ENCODE measurements at places on chromosomes 11 and 22.

DNA sequence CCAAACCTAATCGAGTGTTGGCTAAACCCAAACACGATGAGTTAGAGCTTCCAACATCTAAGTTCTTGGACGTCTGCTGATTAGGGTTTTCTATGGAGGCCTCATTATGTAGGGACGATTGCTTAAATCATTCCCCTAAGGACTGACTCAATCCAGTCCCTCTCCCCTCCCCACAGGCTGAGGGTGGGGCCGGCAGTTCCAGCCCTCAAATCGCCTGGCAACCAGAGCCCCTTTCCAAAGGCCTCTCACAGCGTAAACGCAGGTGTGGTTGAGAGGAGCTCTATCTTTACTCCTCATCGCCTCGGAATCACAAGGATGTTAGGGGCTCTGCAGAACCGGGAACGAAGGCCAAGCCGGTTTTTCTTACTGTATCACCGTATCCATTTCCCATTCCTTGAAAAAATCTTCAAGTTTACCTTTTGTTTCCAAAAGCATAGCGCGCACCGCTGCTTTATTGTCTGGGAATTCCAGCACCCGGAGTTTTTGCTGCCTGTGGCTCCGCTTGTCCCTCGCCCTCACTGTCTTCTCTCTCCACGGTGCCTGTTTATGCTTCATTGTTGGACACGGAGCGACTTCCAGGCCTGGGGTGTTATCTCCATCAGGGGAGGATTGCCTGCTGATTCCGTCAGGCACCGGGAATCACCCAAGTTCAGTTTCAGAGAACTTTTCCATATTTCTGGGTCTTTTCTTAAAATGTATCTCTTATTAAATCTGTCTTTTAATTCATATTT, 13.8 kb upstream of the IFITM3 start:
- DNase-seq, result no peak

GRCh38 chr11:32034149-32034548, 56.7 kb upstream of the RCN1 start:
- DNase-seq, result no peak

GRCh38 chr11:100949443-100949842, 180.2 kb downstream of the PGR start:
- DNase-seq, result no peak

DNA sequence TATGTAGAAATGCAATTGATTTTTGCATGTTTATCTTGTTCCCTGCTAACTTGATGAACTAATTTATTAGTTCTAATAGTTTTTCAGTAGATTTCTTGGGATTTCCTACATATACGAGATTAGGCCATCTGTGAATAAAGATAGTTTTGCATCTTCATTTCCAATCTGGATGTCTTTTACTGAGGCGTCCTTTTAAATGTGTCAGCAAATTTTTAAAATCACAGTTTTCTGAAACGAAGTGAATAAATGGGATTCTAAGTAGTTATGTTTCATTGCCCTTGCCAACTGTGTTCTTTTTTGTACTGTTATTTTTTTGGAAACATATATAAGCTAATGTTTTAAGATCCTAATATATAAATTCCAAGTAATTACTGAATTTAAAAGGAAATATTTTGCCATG, 50.0 kb downstream of the CYP2R1 start:
- no peak for DNase-seq

DNA sequence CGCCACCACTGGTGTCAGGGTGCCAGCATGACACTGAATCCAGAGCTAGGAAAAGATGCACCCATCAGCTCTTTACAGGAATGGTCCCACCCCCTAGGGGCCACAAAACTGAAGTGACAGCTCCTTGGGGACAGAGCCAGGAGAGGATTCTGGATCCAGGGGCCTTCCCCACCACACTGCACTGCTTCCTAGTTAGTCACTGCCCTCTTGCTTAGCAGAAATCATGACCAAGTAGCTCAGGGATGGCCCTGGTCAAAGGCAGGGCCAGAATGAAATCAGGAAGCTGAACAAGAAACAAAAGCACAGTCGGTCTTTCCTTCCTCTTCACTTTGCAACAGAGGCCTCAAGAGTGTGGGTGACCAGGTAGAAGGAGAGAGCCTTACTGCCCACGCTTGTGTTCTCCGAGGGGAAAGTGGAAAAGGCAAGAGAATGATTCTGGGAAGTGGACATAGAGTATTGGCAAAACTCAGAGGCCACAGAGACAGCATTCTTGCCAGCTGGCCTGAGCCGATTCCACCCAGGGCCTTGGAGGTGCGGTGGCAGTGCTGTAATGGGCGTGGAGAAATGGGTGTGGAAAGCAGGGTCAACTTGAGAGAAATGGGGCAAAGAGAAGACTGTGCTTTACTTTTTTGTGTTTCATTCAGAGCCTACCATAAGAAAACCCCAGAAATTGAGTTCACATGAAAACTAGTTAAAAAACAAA, 39.8 kb downstream of the KCNJ1 start:
- no peak for DNase-seq

GRCh38 chr11:8363921-8364320, 100.2 kb upstream of the LMO1 start:
- no peak for DNase-seq

GRCh38 chr11:87866951-87867350, 308.3 kb downstream of the RAB38 start:
- no peak for DNase-seq

DNA sequence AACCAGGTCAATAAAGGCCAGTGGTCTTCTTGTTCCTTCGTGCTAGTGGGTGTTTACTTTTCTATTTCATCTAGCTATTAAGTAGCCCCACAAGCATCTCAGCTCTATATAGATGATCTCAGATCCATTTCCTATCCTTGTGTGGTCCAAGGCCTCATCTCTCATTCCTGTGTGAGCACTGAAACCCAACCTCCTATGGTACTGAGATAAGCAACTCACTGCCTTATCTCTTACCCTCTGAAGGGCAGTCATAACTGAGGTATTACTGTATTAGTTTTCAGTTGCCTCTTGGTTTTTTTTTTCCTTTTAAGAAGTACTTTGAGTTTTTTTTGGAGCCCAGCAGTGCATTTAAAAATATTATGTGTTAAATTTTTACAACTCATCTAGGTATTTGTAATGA, 28.3 kb downstream of the ACER3 start:
- DNase-seq, result no peak

GRCh38 chr11:73579641-73580434, 18.1 kb downstream of the FAM168A start:
- no peak for DNase-seq

GRCh38 chr11:133573081-133573480, 40.8 kb upstream of the OPCML start:
- DNase-seq, result no peak

GRCh38 chr11:794766-795633, 3.1 kb downstream of the SLC25A22 start:
- no peak for DNase-seq

DNA sequence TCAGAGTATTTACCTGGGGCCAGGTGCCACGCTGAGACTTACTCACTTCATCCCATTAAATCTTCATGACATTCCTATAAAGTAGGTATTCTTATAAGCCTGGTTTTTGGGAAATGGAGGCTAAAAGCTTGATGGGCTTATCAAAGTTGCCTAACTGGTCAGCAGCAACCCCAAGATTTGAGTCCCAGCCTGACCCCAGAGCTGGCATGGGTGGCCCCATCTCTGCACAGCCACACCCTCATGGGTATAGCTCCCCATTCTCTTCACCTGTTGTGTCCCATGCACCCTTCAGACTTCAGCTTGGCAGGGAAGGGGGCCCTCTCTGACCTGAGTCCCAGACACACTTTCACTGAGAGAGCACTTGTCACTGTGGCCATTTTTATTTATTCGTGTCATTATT, 37.4 kb upstream of the TP53I11 start:
- no peak for DNase-seq

GRCh38 chr11:64235437-64236161, 1.2 kb downstream of the VEGFB start:
- DNase-seq, result no peak

DNA sequence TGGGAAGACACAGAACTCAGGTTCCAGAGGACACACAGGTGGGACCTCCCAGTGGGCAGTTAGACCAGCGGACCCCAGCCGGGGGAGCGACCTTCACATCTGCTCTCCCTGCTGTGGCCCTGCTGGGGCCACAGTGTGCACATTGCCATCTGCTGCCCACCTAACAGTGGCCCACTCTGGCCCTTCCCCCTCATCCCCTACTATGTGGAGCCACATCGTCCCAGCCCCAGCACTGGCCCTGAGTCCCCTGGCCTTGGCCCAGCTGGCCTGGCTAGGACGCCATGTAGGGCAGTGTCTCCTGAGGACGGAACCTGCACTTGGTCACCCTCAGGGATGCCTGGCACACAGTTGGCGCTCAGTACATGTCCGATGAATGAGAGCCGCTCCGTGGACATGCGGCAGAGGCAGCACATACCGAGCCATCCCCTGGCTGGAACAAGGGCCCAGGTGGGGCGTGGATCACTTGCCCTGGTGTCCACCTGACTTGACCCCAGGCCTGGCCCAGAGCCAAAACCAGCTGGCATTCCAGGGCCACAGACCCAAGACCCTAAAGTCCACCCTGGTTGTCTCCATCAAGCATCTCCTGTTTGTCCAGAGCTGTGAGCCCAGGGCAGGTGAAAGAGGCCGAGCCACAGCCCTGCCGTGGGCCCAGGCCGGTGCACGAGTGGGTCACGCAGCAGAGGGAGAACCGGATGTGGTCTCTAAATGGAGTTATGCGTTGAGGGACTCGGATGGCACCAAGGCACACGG, 93.1 kb upstream of the FGF3 start:
- no peak for DNase-seq

Data from central memory CD8-positive, alpha-beta T cell (primary cell).